ENCODE measurements at places on chromosomes 7 and 10.

DNA sequence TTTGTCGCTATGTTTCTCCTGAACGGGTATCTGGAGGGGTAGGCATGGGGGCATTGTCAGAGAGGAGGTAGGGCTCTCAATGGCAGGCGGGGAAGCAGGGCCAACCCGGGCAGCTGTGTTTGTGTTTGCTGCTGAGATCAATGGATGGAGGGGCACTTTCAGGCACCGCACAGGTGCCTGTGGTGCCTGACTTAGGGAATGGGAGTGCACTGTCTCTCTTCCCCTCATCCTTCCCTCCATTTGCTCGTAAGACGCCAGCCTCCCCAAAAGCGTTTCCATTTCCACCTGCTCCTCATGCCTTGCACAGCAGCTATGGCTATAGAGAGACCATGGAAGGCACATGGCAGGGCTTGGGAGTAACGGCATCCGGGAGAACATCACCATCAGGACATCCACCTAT, 615.9 kb upstream of the FOXK1 start:
- H3K27ac ChIP-seq: no peak overlapping the region
- DNase-seq: no peak
- no peaks in the 10 kb centered on the region for H3K36me3 ChIP-seq
- peaks cover 10% of the 10 kb centered on the region for H3K4me1 ChIP-seq
- no peak overlapping the region for H3K4me3 ChIP-seq
- H3K27me3 ChIP-seq: peaks cover 18% of the 10 kb centered on the region

DNA sequence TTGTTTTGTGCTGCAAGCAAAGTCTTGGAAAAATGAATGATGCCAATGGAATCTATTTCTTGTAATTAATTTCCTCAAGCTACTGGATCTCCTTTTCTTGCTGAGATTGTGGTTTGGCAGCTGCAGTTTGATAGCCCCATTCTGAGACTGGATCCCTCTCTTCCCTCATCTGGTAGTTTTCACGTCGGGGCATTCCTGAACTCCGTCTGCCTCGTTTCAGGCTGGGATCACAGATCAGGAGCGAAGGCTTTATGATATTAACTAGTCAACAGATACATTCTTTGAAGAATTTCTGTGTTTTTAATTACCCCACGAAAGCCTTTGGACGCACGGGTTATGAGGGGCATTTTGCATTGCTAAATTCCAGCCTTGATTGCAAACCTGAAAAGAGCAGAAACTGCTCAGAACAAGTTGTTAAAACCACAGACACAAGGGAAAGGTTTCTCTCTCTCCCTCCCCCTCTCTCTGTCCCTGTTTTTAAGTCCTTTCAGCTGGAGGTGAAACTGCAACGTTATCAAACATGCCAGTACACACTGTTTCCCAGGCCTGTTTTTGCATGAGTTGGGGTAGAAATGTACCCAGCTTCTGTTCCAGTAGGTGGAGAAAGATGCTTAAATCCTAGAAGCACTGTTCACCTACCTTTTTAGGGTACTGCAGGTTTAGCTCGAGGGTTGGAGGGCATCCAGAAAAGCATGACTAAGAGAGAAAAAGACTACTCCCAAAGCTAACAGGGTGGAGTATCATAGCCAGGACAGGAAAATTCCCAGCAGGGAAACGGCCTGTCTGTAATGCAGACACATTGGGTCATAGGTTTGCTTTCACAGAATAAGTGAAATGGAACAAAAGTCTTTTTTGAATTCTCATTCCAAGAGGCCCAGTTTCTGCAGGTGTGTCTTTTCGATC, 124.3 kb downstream of the CUX1 start:
- no peak overlapping the region for H3K27ac ChIP-seq
- H3K27me3 ChIP-seq: no peaks in the 10 kb centered on the region
- H3K36me3 ChIP-seq: no peaks in the 10 kb centered on the region
- peaks cover 14% of the 10 kb centered on the region for H3K4me1 ChIP-seq

DNA sequence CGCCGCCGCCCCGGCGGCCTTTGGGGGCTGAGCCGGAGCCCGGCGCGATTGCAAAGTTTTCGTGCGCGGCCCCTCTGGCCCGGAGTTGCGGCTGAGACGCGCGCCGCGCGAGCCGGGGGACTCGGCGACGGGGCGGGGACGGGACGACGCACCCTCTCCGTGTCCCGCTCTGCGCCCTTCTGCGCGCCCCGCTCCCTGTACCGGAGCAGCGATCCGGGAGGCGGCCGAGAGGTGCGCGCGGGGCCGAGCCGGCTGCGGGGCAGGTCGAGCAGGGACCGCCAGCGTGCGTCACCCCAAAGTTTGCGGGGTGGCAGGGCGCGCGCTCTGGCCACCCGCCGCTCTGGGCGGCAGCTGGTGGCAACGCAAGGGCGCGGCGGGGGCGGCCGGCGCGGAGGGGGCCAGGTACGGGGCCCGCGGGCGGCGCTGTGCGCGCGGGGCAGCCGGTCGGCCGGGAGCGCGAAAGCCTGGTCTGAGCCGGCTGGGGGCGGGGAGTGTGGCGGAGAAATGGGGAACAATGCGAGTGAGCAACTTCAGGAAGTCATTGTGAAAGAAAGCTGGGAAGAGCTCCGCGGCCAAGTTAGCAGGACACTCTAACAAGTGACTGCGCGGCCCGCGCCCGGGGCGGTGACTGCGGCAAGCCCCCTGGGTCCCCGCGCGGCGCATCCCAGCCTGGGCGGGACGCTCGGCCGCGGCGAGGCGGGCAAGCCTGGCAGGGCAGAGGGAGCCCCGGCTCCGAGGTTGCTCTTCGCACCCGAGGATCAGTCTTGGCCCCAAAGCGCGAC, at the start of gene IKZF1:
Gene IKZF1 (plus strand): TSS at position 588 of the 782 bp plus-strand sequence. CDS start 14,346 bp downstream, outside the sequence.
- peak within 1 kb of the TSS; percentile 99 for H3K27ac ChIP-seq
- peaks cover 47% of the 10 kb centered on the region for H3K36me3 ChIP-seq
- peaks cover 50% of the 10 kb centered on the region for H3K4me1 ChIP-seq
- peak within 1 kb of the TSS; percentile 96 for H3K4me3 ChIP-seq
- no peaks in the 10 kb centered on the region for H3K27me3 ChIP-seq
- no peak for DNase-seq

- H3K4me3 ChIP-seq: peak overlapping the region; percentile 91
- H3K27ac ChIP-seq: peak overlapping the region; percentile 93
- no peaks in the 10 kb centered on the region for H3K27me3 ChIP-seq
- no peak for DNase-seq
- peaks cover 39% of the 10 kb centered on the region for H3K4me1 ChIP-seq
Observed at GRCh38 chr10:22713853-22714478, 412 bp downstream of the PIP4K2A start.

- H3K27me3 ChIP-seq: peaks cover 4% of the 10 kb centered on the region
- peak overlapping the region; percentile 99 for H3K4me3 ChIP-seq
- peak overlapping the region; percentile 96 for H3K27ac ChIP-seq
- H3K36me3 ChIP-seq: peaks cover 6% of the 10 kb centered on the region
- H3K4me1 ChIP-seq: peaks cover 9% of the 10 kb centered on the region
- no peak for DNase-seq
Observed at GRCh38 chr7:130441408-130441869, 623 bp upstream of the CEP41 start.

- no peak overlapping the region for H3K27ac ChIP-seq
- peaks cover 11% of the 10 kb centered on the region for H3K4me1 ChIP-seq
- H3K27me3 ChIP-seq: peaks cover 22% of the 10 kb centered on the region
- peaks cover 14% of the 10 kb centered on the region for H3K36me3 ChIP-seq
- no peak for DNase-seq
Observed at GRCh38 chr7:127396184-127396583, 3.7 kb upstream of the ZNF800 start.

GRCh38 chr10:17427666-17428350, 26.6 kb downstream of the ST8SIA6 start:
- peak overlapping the region; percentile 65 for H3K4me3 ChIP-seq
- H3K27ac ChIP-seq: peak overlapping the region; percentile 89
- no peaks in the 10 kb centered on the region for H3K36me3 ChIP-seq

DNA sequence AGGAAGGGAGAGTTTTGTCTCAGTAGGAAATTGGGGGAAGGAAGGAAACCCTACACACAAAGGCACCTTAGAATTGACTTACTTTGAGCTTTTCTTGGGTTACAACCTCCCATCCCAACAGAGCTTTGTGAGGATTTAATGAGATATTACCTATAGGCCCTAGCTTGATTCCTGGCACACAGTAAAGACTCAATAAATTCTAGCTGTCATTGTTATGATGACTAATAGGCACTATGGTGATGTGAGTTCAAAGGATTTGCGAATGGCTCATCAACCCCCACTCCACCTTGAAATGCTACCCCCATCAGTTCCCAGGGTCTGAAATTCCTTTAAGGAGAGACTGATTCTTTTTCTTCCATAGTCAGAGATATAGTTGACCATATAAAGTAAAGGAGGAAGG, 67.9 kb upstream of the SMNDC1 start:
- H3K27ac ChIP-seq: no peak overlapping the region
- H3K4me3 ChIP-seq: no peak overlapping the region

GRCh38 chr7:154649434-154649833, 353.5 kb downstream of the PAXIP1 start:
- H3K27ac ChIP-seq: no peak overlapping the region
- H3K4me3 ChIP-seq: no peak overlapping the region
- H3K4me1 ChIP-seq: no peaks in the 10 kb centered on the region
- H3K36me3 ChIP-seq: peaks cover 2% of the 10 kb centered on the region
- H3K27me3 ChIP-seq: no peaks in the 10 kb centered on the region
